ENCODE measurements at places on chromosomes 3 and 15.

DNA sequence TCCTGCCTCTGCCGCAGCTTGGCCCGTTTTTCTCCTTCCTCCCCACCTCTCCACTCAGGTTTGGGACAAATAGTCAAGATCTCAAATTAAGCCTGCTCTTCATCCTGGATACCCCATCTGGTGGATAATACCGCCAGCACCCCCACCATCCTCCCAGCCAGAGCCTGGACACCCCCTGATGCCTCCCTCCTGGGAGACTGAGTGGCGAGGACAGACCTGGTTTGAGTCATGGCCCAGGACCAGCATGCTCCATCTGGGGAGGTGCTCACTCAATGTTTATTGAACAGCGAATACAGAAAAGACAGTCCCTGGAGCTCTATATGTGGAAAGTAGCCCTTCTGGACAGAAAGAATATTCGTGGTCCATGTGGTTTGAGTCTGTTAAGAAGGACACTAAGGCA is 23.3 kb downstream of the CTSH start:
- no peaks in the 10 kb centered on the region for H3K27me3 ChIP-seq
- H3K27ac ChIP-seq = no peak overlapping the region
- no peaks in the 10 kb centered on the region for H3K4me1 ChIP-seq
- DNase-seq = no peak

DNA sequence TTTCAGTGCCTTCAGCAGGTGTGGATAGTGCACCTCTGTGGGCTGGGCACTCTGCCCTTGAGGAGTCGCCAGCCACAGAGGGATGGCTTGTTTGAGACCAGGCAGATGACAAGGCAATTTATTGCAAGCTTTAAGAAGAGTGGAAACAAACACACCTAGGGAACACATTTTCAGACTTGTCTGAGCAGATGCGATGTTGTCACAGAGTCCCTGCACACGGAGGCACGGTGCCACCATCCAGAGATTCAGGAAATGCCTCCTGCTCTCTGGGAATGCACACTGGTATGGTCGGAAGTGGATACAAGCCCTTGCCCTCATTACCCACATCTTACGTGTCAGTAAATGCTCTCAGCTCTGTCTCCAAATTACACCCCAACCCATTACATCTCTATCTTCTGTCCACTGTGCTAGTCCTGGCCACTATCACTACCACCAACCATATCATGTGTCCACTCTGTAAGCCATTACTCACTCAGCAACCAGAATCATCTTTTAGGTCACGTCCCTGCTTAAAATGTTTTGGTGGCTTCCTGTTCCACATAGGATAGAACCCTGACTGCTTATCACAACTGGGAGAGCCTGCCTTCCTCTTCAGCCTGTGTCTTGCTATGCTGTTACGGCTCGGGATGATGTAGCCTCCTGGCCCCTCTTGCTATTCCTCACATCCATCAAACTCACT is 196.9 kb downstream of the SLCO3A1 start:
- H3K4me3 ChIP-seq = no peak overlapping the region
- no peak overlapping the region for H3K27ac ChIP-seq
- no peaks in the 10 kb centered on the region for H3K4me1 ChIP-seq
- DNase-seq = no peak
- no peaks in the 10 kb centered on the region for H3K36me3 ChIP-seq
- H3K27me3 ChIP-seq = no peaks in the 10 kb centered on the region

DNA sequence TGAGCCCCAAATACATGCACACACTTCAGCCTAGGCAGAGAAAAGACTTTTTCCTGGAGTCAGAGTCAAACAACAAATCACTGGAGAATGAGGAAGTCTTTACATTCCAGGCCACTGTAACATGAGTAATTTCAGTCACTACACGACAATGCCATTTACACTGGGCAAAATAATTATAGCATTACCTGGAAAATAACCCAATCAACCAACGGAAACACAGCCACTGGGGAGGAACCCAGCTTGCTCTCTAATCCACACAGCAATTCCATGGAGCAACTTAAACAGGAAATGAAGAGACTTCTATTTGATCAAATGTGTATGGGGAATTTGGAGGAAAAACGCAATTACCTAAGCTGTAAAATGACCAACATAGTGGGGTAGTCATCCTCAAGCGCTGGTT is 15.2 kb downstream of the FSTL1 start:
- no peaks in the 10 kb centered on the region for H3K36me3 ChIP-seq
- DNase-seq = no peak
- no peak overlapping the region for H3K4me3 ChIP-seq
- no peak overlapping the region for H3K27ac ChIP-seq

DNA sequence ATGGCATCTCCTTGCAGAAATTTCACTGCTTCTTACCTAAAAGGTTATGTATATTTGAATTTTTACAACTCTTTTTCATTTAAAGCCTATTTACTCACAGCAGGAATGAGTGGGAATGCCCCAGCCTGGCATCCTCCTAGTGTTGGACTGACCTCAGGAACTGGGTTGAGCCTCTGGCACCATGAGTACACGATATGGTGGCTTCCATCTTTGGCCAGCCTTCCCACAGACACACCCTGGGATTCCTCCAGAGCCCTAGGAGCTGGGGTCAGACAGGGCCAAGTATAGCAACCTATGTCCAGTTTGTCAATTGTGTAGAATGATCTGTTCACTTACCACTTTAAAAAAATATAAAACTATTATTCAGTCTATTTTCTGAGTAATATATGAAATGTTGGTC is 57.2 kb upstream of the HEG1 start:
- no peak overlapping the region for H3K4me3 ChIP-seq
- DNase-seq = no peak
- H3K36me3 ChIP-seq = no peaks in the 10 kb centered on the region

GRCh38 chr15:74193299-74193718 is 9.3 kb downstream of the STRA6 start:
- no peaks in the 10 kb centered on the region for H3K36me3 ChIP-seq
- no peak for DNase-seq
- no peak overlapping the region for H3K4me3 ChIP-seq
- H3K27ac ChIP-seq = no peak overlapping the region
- H3K27me3 ChIP-seq = no peaks in the 10 kb centered on the region

GRCh38 chr15:32029409-32029861 is 880 bp upstream of the CHRNA7 start:
- H3K27me3 ChIP-seq = peaks cover 66% of the 10 kb centered on the region
- peaks cover 10% of the 10 kb centered on the region for H3K4me1 ChIP-seq
- no peak overlapping the region for H3K27ac ChIP-seq
- H3K36me3 ChIP-seq = no peaks in the 10 kb centered on the region

DNA sequence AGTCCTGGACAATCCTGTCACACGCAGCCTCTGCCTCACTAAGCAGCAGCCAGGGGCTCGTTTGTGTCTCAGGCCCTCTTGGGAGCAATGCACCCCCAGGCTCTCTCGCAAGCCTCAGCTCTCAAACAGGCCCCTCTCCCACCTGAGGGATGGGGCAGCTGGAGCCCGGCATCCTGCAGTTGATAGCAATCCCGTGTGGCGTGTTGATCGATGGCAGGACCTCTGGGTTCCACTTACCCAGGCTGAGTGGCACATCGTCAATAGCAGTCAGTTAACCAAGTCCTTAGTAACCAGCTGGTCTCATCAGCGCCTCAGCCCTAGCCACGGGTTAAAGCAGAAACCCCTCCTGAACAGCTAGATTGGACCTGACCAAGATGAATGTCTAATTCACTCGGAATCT is 36.5 kb upstream of the PLXNA1 start:
- DNase-seq = no peak
- H3K4me3 ChIP-seq = no peak overlapping the region
- no peaks in the 10 kb centered on the region for H3K4me1 ChIP-seq
- H3K36me3 ChIP-seq = no peaks in the 10 kb centered on the region

DNA sequence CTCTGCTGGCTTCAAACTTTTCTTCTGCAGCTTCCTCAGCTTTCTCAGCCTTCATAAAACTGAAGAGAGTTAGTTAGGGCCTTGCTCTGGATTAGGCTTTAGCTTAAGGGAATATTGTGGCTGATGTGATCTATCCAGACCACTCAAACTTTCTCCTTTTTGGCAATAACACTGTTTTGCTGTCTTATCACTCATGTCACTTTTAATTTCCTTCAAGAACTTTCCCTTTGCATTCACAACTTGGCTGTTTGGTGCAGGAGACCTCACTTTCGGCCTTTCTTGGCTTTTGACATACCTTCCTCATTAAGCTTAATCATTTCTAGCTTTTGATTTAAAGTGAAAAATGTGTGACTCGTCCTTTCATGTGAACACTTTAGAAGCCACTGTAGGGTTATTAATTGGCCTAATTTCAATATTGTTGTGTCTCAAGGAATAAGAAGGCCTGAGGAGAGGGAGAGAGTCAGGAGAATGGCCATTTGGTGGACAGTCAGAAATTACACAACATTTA is 60.7 kb downstream of the SLC24A1 start:
- no peaks in the 10 kb centered on the region for H3K27me3 ChIP-seq
- no peaks in the 10 kb centered on the region for H3K36me3 ChIP-seq
- peaks cover 19% of the 10 kb centered on the region for H3K4me1 ChIP-seq
- no peak overlapping the region for H3K4me3 ChIP-seq

GRCh38 chr3:136984837-136985236 is 27.1 kb downstream of the IL20RB start:
- H3K36me3 ChIP-seq = peaks cover 1% of the 10 kb centered on the region
- H3K27ac ChIP-seq = no peak overlapping the region
- no peaks in the 10 kb centered on the region for H3K4me1 ChIP-seq
- no peak overlapping the region for H3K4me3 ChIP-seq
- no peak for DNase-seq
- H3K27me3 ChIP-seq = no peaks in the 10 kb centered on the region

DNA sequence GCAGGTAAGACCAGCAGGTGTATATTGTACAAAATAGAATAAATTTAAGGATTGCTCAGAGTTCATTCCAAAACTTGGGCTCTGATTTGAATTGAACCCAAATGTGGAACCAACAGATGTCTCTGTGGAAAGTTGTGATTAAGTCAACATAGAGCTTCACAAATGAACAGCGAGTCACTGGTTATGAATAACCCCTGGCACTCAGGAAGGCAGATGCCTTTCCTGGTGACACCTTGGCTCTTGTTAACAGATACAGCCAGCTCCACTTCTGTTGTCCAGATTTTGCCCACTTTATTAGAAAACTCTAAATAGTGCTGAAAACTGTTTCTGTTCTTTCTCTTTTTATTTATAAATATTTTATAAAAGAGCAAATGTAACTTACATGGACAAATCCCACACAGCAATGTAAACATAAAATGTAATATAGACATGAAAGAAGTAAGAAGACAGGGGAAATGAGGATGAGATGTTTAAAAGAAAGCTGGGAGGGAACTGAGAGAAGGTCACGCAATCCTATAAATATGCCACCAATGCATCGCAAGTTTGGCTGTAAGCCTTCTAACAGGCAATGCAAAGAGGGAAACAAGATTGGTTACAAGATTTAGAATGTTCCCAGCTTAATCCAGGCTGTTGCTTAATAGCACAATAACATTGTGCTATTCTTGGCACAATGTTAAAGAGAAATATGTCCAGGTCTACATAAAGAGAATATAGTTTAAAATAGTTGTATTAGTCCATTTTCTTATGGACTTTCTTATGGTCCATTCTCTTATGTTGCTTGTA is 495.5 kb downstream of the TAFA4 start:
- H3K36me3 ChIP-seq = no peaks in the 10 kb centered on the region
- H3K4me3 ChIP-seq = no peak overlapping the region
- H3K27me3 ChIP-seq = no peaks in the 10 kb centered on the region
- no peak overlapping the region for H3K27ac ChIP-seq
- DNase-seq = no peak

GRCh38 chr3:60954048-60954447 is 297.2 kb downstream of the FHIT start:
- H3K27me3 ChIP-seq = no peaks in the 10 kb centered on the region
- no peaks in the 10 kb centered on the region for H3K4me1 ChIP-seq
- H3K36me3 ChIP-seq = peaks cover 8% of the 10 kb centered on the region
- no peak for DNase-seq
- H3K27ac ChIP-seq = no peak overlapping the region
